ENCODE measurements at places on chromosomes 4 and X.

- DNase-seq, result no peak
Measured at GRCh38 chrX:120660637-120661036, 30.8 kb upstream of the C1GALT1C1 start.

DNA sequence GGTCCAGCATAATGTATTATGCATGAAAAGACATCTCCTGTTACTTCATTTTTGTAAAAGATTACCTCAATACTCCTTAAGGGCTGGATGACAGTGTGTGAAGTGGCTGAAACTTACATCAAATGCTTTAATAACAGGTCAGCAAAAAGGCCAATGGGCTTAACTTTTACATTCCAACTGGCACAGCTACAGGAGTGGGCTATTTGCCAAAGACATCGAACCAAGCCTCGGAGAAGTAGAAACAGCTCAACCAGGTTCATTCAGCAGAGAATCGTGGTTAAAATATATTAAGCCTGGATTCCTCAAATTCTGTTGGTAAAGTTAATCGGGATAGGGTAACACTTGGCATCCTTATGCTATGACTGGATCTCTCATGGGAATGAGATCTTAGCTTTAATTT is 639.7 kb downstream of the TRIML1 start:
- no peak for DNase-seq

DNA sequence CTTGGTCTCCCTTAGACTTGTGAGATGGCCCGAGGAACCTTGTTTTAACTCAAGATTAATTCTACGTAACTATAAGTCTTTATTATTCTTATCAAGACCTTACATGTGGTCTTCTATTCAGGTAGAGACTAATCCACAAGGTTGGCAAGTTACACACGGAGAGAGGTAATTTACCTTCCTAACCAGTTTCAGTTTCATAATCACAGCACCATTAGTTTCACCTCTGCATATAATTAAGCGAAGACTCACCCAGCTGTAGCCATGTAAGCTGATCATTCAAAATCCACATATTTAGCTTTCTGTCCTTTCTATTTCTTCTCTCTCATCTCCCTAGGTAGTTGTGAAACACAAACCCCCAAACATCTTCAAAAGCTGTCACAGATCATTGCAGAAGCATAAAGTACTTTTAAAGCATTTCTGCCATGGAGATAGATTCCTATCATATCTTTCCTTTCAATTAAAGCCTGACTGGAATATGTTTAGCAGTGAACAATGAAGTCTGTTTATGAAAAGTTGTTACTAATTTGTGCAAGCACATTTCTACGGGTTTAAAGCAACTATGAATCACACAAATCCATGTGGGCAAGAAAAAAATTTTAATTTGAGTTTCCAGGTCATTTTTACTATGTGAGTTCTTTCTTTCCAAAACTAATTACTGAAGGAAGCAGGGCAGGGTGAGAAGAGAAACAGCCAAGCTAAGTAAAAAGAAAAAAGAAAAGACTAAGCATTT is 78.5 kb downstream of the BTC start:
- no peak for DNase-seq

DNA sequence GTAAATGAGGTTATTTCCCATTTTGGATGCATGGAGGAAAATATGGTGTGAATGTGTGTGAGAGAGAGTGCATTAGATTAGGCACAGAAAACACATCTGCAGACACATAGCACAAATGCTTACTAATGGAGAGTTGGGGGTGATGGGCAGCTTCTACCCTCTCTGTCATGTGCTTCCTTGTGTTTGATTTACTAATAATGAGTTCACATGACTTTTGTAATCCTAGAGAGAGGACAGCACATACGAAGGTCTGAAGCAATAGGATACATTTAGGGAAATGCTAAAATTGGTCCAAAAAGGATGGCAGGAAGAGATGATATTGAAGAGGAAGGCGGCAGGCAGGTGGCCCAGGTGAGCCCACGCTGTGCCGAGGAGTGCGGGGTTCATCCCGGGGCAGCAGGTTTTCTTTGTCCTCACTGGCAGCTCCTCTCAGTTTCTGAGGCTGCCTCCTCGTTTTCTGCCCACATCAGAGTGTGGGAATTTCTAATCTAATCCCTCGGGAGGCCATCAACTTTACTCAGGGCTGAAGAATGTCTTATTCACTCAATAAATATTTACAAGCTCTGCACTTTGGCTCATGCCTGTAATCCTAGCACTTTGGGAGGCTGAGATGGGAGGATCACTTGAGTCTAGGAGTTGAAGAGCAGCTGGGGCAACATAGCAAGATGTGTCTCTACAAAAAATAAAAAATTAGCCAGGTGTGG is 15.9 kb upstream of the MAP9 start:
- no peak for DNase-seq

- no peak for DNase-seq
Measured at GRCh38 chr4:8071766-8072165, 86.8 kb downstream of the ABLIM2 start.

DNA sequence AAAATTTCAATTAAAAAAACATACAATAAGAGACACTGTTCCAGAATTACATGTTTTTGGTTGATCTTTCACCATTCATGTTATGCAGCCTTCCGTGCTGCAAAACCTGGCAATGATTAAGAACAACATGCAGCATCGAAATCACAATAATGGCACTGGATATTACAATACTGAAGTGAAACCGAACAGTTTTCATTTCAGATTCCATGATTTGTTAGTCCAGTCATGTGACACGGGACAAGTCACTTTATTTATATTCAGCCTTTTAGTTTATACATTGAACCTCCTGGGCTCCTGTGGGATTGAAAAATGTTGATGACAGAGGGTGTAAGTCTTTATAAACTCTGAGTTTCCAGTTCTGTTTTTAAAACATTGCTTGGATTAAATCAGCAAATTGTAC is 142.5 kb upstream of the TTC29 start:
- DNase-seq, result no peak

GRCh38 chr4:51918251-51918650 is 75.3 kb downstream of the DCUN1D4 start:
- DNase-seq, result no peak

DNA sequence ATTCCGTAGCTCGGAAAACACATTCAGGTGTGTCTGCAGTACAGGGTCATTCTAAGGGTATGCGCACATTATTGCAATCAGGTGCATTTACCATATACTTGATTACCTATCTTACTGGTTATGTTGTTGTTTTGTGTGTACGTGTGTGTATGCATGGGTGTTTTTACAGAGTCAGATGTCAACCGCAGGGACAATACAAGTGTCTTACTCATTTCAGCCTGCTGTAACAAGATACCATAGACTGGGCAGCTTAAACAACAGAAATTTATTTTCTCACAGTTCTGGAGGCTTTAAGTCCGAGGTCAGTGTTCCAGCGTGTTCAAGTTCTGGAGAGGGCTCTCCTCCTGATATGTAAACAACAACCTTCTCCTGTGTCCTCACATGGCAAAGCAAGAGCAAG is 316.7 kb downstream of the DMD start:
- DNase-seq, result no peak

DNA sequence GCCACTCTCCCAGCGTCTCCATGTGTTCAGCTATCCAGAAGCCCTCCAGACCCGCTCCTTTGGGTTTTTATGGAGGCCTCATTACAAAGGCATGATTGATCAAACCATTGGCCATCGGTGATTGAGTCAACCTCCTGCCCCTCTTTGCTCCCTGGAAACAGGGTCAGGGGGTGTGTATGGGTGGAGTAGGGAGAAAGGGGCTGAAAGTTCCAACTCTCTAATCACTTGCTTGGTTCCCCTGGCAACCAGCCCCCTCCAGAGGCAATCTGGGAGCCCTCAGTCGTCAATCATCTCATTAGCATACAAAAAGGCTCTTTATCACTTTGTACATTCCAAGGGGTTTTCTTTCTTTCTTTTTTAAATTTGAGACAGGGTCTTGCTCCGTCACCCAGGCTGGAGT is 2.3 kb downstream of the TRIM2 start:
- DNase-seq, result no peak

DNA sequence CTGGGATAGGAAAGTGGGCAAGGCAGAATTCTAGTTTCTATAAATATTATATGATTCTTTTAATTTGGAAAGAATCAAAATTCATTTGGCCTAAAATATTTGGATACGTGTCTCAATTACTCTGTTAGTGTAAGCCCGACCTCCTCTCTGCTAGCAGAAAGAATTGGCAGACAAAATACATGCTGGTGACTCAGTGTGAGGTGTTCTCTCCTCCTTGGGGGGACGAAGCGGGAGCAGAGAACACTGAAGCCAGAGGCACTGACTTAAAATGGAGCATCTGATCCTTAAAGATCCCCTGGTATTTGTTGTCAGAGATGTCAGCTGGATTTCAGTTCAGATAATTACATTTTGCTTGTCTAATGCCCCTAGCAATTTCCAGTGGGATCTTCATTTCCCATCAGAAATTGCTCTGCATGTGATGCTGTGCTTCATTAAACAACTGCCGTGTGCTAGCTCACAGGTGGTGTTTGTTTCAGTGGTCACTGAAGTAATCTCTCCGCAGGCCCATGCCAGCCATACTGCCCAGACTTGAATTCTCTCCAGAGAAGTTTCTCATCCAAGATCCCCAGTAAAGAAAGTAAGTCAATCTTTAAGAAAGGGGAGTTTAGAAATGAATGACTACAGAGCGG is 188.7 kb upstream of the TLL1 start:
- DNase-seq, result no peak

GRCh38 chrX:118550792-118551191 is 55.2 kb downstream of the DOCK11 start:
- DNase-seq, result no peak

- no peak for DNase-seq
Measured at GRCh38 chrX:111861605-111862004, 14.4 kb upstream of the TRPC5OS start.

DNA sequence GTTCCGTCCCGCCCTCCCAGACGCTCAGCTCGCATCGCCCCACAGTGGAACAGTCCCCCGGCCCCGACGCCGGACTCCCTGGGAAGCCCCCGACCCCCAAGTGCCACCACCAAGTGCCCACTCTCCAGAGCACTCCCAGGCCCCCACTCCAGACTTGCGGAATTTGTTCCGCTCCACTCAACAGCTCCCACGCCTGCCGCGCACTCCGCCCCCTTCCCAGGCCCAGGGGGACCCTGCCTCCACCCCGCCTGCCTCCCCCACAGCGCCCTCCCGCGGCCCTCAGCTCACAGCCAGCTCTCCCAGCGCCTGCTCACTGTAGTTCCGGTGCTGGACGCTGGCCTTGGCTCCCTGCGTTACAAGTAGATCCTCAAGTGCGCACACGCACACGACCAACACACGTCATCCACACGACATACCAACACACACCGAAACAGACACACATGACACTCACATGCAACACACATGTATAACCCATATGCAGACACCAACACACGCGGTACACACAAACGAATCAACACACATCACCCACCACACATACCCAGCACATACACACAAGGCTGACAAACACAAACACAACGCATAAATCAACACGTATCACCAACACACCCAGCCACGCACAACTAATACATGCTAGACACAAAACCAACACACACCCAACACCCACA is 8.0 kb downstream of the MSX1 start:
- peak; percentile 79 for DNase-seq

DNA sequence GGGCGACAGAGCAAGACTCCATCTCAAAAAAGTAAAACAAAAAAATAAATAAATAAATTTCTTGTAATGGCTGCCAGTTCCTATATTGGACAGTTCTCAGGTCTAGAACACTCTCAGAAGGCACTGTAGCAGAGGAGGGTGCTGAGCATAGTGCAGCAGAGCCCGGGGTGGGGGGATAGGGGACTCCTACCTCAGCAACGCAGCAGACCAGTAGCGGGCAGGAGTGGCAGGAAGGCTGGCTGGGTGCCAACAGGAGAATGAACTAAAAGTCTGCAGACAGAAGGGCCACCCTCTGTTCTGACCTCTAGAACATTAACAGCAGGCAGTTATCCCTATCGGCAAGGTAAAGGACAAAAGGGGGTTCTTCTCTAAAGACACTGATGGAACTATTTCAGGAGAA is 20.2 kb downstream of the PDK3 start:
- no peak for DNase-seq

DNA sequence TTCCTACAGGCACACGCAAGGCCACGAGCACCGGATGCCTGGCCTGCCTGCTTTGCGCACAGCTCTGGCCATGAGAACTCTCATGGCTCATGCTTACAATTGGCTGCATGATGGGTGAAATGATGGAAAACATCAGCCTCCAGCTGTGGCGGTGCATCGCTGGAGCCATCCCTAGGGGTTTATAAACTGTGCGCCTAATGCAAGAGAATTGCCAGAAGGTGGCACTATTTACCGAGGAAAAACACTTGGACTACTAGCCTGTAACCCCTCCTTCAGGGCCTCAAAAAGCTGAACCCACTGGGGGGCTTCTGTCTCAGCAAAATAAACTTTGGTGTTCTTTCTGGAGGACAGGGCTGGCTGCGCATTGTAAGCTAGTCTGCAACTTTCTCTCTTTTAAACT is 51.9 kb downstream of the PHKA2 start:
- no peak for DNase-seq

DNA sequence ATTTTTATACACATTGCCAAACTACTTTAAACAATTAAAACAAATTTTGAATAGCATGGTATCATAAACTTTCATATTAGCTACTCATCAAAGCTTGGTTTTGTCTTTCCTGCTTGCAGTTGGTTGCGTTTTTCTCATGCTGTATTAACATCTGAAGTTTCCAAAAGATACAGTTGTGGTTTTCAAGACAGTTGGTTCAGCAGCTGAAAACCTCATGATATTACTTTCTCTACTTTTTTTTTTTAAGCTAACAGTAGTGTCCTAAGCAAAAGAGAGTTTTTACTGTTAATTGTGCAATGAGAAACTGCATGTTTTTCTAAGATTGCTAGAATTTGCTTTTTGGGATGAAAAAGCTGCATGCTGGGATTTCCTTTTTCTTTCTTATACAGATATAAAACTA is 15.2 kb downstream of the RUFY3 start:
- no peak for DNase-seq

DNA sequence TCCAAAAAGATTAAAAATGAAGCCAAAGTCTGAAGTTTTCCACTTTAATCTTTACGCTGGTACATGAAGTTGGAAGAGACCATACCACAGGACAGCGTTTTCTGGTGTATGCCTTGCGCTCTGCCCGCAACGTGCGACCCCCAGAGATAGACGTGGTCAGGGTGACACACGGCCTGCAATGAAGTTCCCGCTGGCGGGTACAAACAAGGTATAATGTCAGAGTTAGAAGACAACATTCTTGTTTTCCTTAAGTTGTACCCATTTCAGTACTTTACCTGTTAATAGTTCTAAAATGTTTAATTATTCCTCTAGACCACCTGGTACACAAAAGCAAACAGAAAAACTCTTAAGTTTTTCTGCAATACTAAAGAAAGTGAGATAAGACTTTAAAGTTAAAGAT is 4.8 kb downstream of the HNRNPDL start:
- DNase-seq, result no peak

GRCh38 chr4:44675366-44675765 is 2.9 kb upstream of the GUF1 start:
- no peak for DNase-seq

GRCh38 chr4:169420291-169420690 is 149.5 kb upstream of the SH3RF1 start:
- DNase-seq, result no peak
